Naive B cell (primary cell): ENCODE measurements at places on chromosomes 1 and 21.

- DNase-seq: no peak
Observed at GRCh38 chr1:169868978-169869377, 24.7 kb downstream of the SCYL3 start.

DNA sequence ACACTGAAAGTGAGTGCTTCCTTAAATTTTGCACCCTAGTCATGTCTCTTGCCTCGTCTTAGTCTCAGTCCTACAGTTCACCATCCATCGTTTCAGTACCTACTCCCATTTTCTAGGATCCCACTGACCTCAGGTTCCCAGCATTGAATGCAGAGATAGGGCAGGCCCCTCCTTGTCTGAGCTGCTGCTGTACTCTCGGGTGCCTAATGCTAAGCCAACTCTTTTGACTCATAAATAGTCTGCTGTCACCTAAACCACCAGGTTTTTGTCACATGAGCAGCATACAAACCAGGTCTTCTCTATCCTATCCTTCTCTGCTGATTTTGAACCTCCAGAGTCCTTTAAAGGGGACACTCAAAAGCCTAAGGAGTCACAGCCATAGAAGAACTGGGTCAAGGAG lies 3.0 kb downstream of the ARHGAP30 start:
- no peak for DNase-seq

DNA sequence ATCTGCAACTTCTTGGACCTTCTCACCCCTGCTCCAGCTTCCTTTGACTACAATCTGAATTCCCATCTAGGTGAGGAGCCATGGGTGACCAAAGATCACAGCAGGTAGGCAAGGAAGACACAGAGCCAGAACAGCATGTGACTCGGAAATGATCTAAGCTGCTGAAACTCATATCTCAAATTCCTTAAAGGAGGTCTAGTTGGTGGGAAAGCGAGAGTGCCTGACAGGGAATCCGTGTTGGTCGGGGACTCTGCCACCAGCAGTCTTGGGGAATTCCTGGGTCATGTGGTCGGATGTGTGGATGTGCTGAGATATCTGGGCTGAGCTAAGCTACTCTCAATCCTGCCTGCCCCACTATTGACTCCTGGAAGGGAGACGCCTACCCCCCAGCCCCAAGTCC lies 3.2 kb upstream of the NUAK2 start:
- DNase-seq: no peak

GRCh38 chr1:84000196-84000885 lies 1.4 kb upstream of the TTLL7 start:
- no peak for DNase-seq

DNA sequence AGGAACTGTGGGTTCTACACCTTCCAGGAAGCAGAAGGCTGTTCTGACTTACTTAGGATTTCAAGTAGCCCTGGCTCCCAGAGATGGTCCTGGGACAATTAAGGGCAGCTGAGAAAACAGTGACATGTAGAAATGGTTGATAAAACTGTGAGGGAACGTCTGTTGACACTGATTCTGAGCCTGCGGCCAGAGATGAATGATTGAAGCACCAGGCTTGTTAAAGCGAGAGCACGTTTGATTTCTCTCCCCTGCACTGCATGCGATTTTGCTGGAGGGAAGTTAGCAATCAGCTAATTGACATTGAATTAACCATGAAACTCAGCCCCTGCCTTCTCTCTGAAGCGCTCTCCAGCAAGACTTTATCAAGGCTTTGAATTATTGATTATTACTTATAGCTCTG lies 29.9 kb upstream of the POU3F1 start:
- no peak for DNase-seq

- peak; percentile 19 for DNase-seq
Observed at GRCh38 chr1:156245451-156246232, 2.2 kb downstream of the PAQR6 start.

DNA sequence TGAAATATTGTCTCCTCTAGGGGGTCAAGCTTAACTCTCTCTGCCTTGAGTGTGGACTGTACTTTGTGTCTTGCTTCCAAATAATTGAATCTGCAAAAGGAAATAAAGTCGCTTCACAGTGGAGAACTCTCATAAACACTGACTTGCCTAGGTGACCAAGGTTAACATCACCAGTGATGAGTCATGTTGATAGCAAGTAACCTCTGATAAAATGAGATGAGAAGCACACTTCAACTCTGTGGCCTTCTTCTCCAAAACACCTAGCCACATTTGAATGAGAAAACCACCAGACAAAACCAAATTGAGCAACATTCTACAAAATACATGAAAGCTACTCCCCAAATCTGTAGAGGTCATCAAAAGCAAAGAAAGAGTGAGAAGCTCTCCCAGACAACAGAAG lies 37.6 kb downstream of the PDE4B start:
- DNase-seq: no peak

- DNase-seq: no peak
Observed at GRCh38 chr21:45332981-45333582, 45.4 kb upstream of the POFUT2 start.

GRCh38 chr1:65762081-65762862 lies 30.4 kb upstream of the PDE4B start:
- no peak for DNase-seq

DNA sequence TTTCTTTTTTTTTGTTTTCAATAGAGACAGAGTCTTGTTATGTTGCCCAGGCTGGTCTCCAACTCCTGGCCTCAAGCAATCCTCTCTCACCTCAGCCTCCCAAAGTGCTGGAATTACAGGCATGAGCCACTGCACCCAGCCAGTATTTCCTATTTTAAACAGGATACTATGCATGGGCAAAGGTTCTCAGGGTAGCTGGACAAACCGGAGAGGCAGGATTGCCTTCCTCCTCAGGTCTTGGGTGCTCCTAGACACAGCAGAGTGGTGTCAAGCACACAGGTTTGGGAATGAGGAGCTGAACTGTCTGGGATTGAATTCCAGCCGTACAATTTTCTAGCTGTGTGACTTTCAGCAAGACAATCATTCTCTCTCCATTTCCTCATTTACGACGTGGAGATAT lies 22.9 kb upstream of the HNRNPU start:
- DNase-seq: no peak

DNA sequence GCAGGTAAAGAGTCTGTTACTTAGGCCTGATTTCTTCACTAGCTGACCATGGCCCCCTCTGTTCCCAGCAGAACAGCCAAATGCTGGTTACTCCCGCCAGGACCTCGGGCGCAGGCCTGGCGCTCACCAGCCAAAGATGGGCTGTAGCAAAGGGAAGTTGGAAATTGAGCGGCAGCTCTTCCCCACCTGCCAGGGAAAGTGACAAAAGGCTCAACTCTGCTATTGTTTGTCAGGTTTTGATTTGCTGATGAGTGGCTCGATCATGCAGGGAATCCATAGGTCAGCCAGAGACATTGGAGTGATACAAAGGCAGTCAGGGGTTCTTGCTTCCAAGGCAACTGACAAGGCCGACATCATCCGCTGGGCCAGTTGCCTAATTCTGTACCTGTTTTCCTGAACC lies 120.1 kb downstream of the ASTN1 start:
- no peak for DNase-seq

DNA sequence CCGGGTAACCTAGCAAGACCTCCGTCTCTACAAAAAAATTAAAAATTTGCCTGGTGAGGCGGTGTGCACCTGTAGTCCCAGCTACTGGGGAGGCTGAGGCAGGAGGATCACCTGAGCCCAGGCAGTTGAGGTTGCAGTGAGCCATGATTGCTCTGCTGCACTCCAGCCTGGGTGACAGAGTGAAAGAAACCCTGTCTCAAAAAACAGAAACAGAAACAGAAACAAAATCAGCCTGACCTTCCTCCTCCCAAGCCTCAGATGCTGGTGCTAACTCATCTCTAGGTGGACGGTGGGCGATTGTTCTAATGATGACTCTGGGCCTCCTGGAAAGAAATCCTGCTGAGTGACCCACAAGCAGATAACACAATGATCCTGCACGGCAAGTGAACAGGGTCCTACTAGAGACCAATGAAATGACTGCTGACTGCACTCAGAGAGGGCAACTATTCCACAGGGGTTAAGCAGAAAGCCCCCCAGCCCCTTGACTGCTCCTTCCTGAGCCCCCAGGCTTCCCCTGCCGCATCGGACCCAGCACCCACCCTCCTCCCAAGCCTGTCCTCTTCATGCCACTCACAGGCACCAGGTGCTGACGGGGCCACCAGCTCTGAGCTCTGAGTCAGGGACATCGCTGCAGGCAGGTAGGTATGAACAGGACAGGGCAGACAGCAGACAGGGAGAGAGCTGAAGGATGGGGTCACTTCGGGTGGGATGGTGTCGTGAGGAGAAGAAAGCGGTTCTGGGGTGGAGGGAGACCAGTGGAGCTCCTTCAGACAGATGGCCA lies 27.8 kb upstream of the LRRC38 start:
- DNase-seq: no peak

GRCh38 chr1:215250913-215251312 lies 168.4 kb downstream of the KCNK2 start:
- no peak for DNase-seq

DNA sequence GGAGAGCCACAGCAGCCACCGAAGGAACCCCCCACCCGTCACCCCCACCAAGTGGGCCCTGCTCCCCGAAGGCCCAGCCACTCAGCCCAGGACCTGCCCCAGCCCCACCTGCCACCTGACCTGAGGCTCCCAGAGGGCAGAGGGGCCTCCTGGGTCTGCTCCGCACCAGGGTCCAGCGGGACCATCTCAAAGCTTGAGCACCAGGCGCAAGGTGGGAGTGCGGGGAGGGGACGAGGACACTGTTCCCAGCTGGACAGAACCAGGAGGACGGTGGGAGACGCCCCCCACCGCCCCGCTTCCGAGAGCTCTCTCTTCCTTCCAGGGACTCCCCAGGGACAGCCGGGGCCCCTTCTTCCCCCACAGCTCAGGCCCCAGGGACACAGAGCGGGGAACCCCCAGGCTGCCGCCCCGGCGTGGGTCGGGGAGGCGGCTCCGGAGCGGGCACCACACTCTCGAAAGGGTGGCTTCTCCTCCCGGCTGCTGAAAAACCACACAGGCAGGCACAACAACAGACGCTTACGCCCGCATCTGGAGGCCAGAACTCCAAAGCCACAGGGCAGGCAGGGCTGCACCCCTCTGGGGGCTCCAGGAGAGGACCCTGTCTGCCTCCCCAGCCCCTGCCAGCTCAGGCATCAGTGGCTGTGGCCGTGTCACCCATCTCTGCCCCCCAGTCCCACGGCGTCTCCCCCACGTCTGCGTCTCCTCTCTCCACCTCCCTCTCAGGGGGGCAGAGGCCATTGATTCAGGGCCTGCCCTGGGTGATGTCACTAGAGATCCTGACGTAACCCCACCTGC lies 1.9 kb upstream of the TTLL10 start:
- DNase-seq: peak; percentile 70

GRCh38 chr1:71053758-71054157 lies 6.1 kb upstream of the PTGER3 start:
- DNase-seq: no peak

- peak; percentile 84 for DNase-seq
Observed at GRCh38 chr1:206635080-206635977, at the start of gene DYRK3. DYRK3 (plus strand) TSS chr1:206635536; CDS start chr1:206635704, 168 bp downstream.

GRCh38 chr1:16458831-16459230 lies 18.3 kb downstream of the NECAP2 start:
- DNase-seq: no peak
